ENCODE measurements at places on chromosomes 5 and 9. TPM values are rescaled to one million over a fixed set of nuclear protein-coding genes. Genes with fewer than 3 reads are reported as not detected.

Gene SLC1A1
- not detected for total RNA-seq

Gene AP3B1
- total RNA-seq = 40.8 TPM

DNA sequence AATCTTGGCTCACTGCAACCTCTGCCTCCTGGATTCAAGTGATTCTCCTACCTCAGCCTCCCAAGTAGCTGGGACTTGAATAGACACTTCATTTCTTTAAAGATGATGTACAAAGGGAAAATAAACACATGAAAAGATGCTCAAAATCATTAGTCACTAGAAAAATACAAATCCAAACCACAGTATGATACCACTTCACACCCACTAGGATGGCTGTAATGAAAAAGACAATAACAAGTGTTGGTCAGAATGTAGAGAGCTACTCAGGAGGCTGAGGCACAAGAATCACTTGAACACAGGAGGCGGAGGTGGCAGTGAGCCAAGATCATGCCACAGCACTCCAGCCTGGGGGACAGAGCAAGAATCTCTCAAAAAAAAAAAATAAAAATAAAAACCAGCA lies 13.0 kb downstream of the F2RL2 start:
- no peaks in the 10 kb centered on the region for H3K27me3 ChIP-seq
- H3K4me1 ChIP-seq = no peaks in the 10 kb centered on the region
- H3K4me3 ChIP-seq = no peak overlapping the region
- no peak overlapping the region for H3K27ac ChIP-seq

DNA sequence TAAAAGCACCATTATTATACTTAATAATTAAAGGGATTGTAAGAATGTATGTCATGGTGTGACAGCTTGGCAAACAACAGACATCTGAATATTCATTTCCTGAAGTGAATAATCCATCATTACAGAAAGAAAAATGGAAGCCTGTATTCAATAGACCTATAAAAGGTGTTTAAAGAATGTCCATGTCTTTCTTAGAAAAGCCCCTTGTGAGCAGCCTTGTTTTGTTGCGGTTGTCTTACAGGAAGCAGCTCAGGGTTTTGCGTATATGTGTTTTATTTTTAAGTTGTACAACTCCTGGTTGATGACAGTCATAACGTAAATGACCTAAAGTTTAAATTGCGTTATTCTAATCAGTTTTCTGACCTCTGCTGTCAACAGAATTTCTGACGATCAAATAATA lies 53.8 kb downstream of the CAST start:
- H3K4me3 ChIP-seq = no peak overlapping the region
- H3K27ac ChIP-seq = peak overlapping the region; percentile 64
- H3K36me3 ChIP-seq = no peaks in the 10 kb centered on the region
- no peaks in the 10 kb centered on the region for H3K27me3 ChIP-seq

GRCh38 chr9:23288545-23288944 lies 537.5 kb downstream of the ELAVL2 start:
- no peaks in the 10 kb centered on the region for H3K27me3 ChIP-seq
- H3K27ac ChIP-seq = no peak overlapping the region
- no peak overlapping the region for H3K4me3 ChIP-seq
- H3K4me1 ChIP-seq = no peaks in the 10 kb centered on the region
- H3K36me3 ChIP-seq = no peaks in the 10 kb centered on the region
